AG10803 (cell line): ENCODE measurements at places on chromosomes 5 and 9.

- peak; percentile 86 for DNase-seq
Observed at GRCh38 chr5:179731791-179732411, 721 bp upstream of the MAML1 start.

GRCh38 chr9:75683591-75683990 is 206.9 kb upstream of the PCSK5 start:
- no peak for DNase-seq

DNA sequence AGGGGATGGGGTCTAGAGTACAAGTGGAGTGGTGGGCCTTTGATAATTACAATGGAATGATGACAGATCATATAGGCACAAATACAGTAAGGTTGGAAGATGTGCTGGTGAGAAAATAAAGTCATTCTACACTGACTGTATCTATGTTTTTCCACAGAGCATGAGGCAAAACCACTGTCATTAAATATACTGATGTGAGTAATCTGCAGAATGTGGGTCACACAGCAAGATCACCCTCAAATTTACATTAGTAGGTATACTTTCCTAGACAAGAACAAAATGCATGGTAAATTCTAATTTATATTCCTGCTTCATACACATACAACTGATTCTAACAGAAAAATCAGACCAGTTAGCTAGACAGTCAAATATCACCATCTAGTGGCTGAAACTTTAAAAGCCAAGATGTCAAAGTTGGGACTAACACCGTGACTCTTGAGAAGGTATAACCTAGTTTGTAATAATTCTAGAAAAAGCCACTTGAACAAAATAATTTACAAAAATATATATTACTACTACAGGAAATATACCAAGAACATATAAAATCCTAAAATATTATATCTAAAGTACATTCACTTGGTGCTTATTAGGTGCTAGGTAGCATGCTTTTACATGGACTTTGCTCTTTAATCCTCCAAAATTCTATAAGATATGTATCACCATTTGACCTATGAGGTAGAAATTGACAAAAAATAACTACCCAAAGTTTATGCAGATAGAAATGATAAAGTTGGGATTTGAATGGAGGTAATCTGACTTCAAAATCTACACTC is 19.5 kb downstream of the TTC33 start:
- peak; percentile 54 for DNase-seq

- no peak for DNase-seq
Observed at GRCh38 chr5:110612794-110613247, 113.7 kb downstream of the TMEM232 start.

GRCh38 chr5:139371482-139372435 is 11.3 kb downstream of the SLC23A1 start:
- DNase-seq, result no peak

GRCh38 chr9:131096269-131097125 is at the start of gene AIF1L:
AIF1L (plus strand) TSS chr9:131096531; CDS start chr9:131096630, 99 bp downstream.
- no peak for DNase-seq

GRCh38 chr5:30736669-30737068 is 456.8 kb upstream of the CDH6 start:
- no peak for DNase-seq

- DNase-seq, result peak; percentile 10
Observed at GRCh38 chr9:106467113-106467864, 395.7 kb upstream of the ZNF462 start.

- no peak for DNase-seq
Observed at GRCh38 chr5:5348135-5348534, 74.3 kb upstream of the ICE1 start.

DNA sequence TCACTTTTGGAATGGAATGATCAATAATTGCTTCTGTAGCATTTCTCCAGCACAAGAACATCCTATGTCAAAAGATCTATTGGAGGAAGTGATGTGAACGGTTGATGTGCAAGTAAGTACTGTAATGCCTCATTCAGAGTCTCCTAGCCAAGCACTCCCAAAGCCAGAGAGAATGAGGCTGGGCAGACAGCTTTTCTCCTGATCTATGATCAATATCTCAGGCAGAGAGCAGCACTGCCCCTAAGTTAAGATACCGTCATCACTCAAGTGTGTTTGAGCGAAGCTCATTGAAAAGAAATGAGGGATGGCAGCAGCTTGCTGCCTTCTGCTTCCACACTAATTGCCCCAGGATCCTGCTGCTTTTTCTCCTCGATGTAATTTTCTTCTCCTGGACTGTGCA is 324.1 kb upstream of the GRAMD2B start:
- no peak for DNase-seq

DNA sequence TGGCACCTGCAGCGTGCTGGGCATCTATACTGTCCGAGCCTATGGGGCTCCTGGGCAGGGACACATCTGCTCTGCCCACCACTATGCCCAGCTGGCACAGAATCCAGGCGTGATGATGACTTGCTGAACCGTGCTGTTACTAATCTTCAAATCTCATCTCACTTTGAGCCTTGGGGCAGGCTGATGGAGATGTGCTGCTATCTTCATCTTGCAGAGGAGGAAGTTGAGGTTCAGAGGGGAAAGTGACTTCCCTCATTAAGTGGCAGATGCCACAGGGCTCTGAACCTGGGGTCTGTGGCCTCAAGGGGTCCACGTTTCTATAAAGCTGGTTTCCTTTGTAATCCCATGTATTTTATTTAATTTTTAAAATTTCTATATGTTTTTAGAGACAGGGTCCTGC is 4.7 kb downstream of the SLC2A6 start:
- no peak for DNase-seq

GRCh38 chr5:157188270-157188669 is 7.6 kb downstream of the ITK start:
- no peak for DNase-seq

- no peak for DNase-seq
Observed at GRCh38 chr5:124337996-124338395, 408.4 kb downstream of the ZNF608 start.

- no peak for DNase-seq
Observed at GRCh38 chr5:31911291-31912265, 262.5 kb downstream of the GOLPH3 start.

GRCh38 chr9:116674210-116674980 is 12.7 kb upstream of the TRIM32 start:
- no peak for DNase-seq

- DNase-seq, result no peak
Observed at GRCh38 chr5:136166909-136167308, 26.1 kb downstream of the SMIM32 start.

GRCh38 chr9:99762470-99762869 is 59.2 kb upstream of the NR4A3 start:
- DNase-seq, result no peak

- no peak for DNase-seq
Observed at GRCh38 chr5:166595274-166595951, 1696.0 kb upstream of the WWC1 start.

GRCh38 chr5:137563646-137564397 is 64.7 kb upstream of the SPOCK1 start:
- peak; percentile 99 for DNase-seq

DNA sequence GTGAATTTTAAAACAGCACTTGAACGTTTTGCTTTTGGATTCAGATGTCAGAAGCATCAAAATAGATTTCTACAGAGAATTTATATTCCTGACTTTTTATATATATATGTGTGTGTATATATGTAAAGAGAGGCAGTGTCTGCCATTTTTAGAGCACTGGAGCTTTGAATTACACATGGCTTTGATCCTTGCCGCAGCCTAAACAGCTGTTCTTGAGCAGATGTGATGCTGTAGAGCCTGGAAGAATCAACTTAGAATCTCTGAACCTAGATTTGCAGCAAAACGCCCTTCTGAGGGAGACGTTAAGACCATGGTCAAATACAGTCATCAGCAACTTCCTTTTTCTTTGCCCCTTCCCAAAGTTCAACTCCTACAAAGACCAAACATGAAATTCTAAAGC is 21.7 kb upstream of the C5orf47 start:
- no peak for DNase-seq

GRCh38 chr5:137639645-137640044 is 96.2 kb downstream of the KLHL3 start:
- DNase-seq, result no peak

DNA sequence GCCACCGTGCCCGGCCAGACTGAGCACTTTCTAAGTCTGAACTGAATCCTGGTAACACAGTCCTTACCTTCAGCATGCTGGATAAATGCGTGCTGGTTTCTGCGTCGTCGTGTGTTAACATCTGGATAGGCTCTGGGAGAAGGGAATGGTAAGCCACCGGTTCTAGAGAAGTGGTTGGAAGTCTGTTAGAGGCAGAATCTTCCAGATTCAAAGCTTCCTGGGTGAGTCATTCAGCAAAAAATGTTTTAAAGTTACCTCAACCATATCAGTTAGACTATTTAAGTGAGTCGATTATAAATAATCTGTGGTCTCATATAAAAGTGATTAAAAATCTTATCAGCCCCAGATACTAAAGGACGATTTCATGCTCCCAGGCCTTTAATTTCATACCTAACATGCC is 256.5 kb upstream of the NFIL3 start:
- no peak for DNase-seq

DNA sequence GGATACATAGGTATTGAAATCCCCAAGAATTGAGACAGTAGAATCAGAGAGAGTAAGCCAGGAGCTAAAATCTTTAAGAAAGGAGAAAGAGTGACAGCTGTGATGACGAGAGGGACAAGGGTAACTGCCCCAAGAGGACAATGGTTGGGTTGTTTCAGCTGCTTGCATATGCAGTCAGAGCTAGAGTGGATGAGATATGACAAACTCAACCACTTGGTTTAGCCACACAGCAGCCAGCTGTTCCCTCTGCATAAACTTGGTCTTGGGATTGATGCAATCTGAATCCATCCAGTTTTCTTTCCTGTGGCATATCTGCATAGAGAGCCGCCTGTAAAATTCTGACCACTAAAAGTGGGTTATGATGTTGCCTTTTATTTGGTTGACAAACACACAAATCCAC is 100.7 kb downstream of the ZNF622 start:
- DNase-seq, result no peak

DNA sequence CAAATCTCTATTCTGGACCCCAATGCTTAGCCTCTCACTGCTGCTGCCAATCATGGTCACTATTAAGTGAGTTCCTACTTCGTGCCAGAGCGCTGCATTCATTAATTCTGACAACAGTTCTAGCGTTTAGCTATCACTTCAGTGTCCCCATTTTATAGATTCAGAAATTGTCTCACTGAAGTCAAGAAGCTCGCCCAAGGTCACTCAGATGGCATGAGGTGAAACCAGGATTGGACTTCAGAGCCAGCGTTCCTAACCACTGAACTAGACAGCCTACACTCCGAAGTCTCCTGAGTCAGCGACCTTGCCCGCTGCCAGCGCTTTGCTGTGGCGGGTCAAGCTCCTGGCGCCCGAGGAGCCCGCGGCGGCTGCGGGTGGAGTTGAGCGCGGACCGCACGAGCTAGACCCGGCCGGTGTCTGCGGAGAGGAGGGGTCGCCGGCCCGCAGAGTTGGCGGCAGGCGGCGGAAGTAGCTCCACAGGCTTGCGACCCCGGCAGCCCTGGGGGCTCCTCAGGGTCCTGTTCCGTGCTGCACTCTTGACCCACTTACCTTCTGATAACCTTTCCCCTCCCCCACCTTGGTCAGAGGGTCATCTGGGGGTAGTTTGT is 2.1 kb upstream of the GABRB2 start:
- no peak for DNase-seq

DNA sequence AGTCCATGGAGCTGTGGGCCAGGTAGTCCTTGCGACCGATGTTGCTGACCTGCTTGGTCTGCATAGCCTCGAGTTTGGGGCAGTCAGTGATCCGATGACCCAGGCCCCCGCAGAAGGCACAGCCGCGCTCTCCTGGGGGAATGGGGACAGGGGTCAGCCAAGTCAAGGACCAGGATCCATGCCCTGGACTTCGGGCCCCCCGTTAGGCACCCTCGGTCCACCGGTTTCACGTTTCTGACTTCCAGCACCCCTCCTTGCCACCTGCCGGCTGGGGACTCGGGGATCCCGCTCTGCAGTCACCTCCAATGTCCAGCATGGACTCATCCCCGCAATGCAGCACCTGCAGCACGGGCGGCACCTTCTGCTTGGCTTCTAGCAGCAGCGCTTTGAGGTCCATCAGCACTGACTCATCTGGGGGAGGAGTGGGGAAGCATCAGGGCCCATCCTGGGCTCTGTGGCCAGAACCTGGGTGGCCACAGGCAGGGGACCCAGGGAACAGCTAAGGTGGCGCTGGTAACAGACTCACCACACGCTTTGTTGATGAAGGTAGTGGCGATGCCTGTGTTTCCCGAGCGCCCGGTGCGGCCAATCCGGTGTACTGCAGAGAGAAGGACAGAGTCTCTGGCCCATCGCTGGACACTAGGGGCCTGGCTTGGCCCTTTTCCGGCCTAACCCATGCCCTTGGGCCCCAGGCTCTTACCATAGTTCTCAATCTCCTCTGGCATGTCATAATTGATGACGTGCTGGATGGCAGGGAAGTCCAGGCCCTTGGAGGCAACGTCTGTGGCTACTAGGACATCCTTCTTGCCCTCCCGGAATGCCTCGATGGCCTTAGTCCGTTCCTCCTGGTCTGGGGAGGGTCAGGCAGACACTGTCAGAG is 2.4 kb upstream of the DOK3 start:
- DNase-seq, result no peak

DNA sequence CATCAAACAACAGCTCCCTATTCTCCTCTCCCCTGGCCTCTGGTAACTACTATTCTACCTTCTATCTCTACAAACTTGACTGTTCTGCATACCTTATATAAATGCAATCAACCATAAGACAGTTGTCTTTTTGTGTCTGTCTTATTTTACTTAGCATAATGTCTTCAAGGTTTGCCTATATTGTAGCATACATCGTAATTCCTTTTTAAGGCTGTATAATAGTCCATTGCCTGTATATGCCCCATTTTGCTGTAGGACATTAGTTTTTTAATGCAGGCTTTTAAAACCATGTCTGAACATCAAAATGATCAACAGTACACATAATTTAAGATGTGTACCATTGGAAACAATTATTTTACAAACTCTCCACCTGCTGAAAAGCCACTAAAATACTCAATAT is 12.4 kb downstream of the ANKH start:
- no peak for DNase-seq

- peak; percentile 72 for DNase-seq
Observed at GRCh38 chr9:78620764-78621163, 323.8 kb downstream of the PSAT1 start.

DNA sequence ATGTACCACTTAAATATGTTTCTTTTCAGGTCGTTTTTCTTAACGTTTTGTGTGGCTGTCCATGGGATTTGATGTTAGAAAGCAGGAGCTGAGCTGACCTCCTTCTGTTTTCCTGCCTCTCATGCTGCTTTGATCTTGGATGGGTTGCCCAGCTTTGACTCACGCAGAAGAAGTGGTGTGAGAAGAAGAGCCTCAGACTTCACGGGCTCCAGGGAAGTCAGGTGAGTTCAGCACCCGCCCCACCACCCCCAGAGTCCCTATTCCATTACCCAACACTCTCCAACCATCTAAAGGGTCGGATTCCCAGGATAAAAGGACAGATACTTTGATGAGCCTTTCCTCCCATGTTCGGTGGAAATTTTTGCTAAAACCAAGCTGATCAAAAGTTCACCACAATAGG is 373.4 kb downstream of the IRX2 start:
- DNase-seq, result no peak

- DNase-seq, result peak; percentile 99
Observed at GRCh38 chr5:35919191-35919590, 19.2 kb downstream of the CAPSL start.

DNA sequence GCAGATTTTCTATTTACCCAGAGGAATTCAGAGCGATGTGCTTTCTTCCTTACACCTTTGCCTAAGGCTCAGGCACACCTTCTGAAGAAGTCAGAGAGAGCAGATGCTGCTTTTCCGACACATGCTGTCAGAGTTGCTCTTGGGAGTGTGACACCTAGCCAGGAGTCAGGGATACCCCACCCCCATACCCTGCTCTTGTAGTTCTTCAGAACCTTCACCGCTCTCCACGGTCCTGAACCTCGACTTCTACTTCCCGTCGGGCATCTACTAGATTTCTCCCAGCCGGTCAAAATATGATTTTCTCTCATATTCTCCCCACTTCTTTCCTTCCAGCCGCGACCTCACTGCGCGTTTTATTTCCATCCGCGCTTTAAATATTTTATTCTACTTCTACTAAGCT is 1.7 kb downstream of the GRIN3A start:
- no peak for DNase-seq
